ENCODE measurements at places on chromosomes 5 and 9.
A peak's percentile ranks its signal among the peaks of the same experiment; 100 is the strongest.

GRCh38 chr5:142441616-142442015, 116.8 kb upstream of the SPRY4 start:
- DNase-seq: no peak

DNA sequence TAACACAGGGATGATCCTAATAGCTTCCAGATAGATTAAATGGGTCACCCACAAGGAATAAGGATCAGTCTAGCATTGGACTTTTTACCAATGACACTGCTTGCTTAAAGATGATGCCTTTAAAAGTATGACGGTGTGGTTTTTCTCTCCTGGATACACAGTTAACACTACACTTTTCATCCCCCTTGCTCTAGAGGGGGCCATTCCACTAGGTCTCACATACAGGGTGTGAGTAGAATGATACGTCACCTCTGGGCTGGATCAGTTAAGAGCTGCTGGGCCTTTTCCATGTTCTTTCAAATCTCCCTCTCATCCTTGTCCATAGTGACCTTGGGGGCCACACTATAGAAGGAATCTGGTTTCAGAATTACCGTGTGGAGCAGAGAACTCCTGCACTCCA, 140.6 kb downstream of the FSTL4 start:
- DNase-seq: no peak

DNA sequence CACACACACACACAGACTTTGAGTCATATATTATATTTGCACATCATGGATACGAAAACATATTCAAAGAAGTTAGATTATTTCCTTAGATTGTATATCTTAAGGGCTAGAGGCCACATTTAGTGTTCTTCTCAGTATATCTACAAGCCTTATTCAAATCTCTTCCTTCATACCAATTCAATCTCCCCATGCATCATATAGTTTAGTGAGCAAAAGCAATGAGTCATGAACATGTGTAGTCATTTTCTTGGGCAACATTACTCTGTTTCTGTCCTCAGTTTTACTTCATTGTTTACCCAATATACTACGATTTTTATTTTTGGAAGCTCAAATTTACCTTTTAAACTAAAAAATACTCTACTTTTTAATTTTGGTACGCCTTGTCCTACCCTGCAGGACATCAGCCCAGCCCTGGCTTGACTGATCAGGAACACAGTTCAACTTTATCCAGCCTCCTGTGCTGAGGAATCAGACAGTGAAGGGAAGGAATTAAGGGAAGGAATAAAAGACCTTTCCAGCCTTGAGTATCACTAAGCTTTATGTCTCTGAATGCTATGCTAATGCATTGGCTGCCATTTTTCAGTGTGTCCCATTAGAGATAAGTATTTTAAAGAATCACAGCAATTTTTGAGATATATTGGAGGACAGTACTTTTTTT, 101.7 kb upstream of the FST start:
- no peak for DNase-seq

- no peak for DNase-seq
These were observed 60.5 kb upstream of the PUM3 start for GRCh38 chr9:2904242-2904930.

DNA sequence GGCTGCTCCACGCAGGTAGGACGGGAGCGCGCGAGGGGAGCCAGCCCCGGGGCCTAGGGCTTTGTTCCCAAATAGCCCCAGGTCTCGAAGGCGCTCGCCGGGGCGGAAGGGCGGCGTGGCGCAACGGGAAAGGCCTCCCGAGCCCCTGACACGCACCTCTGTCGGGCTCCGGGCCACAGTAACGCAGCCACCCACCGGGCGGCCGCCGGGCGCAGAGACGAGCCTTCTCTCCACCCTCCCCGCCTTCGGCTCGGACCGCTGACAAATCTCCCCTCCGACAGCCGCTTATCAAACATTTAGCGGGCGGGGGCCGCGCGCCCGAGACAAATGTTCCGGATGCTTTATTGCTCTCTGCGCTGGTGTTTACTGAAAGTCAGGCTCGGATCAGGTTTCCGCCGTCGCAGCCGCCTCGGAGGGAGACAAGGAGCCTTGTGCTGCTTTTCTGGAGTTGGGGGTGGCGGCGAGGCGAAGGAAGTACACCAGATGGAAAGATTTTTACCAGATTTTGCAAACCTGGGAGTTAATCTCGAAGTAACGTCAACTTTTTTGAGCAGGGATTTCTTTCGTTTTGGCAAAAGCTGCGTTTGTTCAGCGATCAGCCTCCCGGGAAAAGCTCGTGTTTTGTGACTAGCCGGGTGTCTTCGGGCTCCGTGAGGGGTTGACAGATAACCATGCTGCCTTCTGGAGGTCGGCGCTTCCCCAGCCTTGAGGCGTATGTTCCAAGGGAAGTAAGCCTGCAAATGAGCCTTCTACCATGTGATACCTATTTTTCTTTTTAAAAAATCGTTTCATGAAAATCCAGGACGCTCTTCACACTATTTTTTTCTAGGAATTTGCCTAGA, 950 bp downstream of the RGMB start:
- peak; percentile 32 for DNase-seq

DNA sequence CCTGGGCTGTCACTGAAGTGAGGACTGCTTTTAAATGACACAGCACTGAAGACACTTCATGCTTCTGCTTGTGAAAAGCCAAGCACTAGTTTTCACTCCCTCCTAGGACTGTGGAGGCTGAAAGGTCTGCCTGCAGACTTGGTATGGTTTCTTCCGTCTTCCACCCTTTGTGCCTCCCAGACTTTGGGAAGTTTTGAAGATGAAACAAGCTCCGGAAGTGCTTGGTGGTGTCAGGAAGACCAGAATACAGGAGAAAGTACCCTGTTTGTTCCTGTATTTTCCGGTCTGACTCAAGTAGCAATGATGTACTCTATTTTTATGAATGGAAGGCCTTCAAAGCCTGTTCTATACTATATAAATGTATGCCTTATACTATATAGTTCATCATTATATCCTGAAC, 222.7 kb downstream of the PDZD2 start:
- DNase-seq: no peak

DNA sequence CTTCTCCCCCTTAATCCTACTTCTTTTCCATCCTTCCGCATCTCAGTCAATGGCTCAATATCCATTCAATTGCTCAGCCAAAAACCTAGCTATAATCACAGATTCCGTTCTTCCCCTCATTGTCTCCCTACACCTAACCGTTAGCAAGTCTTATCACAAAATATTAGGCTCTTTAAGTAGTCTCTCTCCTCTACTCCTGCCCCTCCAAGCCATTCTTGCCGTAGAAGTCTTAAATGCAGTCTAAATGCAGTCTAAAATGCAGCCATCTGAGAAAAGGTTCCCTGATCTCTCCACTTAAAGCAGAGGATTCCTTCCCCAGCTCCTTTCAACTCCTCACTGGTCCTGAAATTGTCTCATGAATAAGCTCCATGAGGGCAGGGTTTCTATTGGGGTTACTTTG, 57.8 kb downstream of the ELL2 start:
- no peak for DNase-seq

- no peak for DNase-seq
These were observed 462.5 kb downstream of the SPOCK1 start for GRCh38 chr5:137036640-137037039.

- no peak for DNase-seq
These were observed 35.7 kb upstream of the NTNG2 start for GRCh38 chr9:132125944-132126679.

DNA sequence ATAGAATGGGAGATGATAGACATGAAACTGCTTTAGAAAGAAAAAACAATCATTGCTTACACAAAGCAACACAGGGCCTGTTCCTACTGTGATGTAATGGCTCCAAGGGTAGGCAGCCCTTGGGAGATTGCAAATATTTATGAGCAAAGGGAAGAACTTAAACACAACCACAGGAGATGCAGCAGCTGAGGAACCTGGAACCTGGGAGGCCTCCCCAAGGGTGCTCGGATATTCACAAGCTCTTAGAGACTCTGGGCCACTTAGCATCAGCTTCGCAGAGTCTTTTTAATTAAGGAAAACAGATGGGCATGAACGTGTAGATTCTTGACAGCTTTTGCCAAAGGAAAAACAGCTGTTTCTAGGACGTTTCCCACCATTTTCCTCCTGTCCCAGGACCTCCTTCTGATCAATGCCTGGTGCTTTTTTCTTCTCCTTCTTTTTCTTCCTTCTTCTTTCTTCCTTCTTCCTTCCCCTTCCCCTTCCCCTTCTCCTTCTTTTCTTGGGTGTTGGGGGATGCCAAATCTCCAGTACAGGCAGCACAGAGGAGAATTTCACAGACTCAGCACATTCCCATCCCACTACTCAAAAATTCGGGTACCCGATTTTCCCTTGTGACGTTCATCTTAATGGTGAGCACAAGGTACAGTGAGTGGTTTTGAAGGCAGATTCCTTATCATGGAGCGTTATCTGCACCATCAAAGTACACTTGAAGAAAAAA, 28.1 kb upstream of the TCF7 start:
- DNase-seq: no peak

DNA sequence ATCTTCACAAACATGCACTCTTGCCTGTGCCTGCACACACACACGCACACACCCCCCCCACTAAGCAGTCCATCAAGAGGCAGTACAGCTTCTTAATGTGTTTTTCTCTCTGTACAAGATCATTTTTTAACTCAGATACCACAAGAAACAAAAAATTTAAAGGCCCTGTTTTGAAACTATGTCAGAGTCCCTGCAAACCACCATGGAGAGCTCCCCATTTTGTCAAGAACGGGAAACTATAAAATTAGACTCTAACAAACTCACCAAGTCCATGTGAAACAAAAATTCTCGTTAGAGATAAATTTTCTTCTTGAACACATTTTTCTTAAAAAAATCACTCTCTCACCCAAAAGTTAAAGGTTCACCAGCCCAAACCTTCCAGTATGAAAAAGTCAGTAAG, 86.3 kb downstream of the ELAVL2 start:
- no peak for DNase-seq

DNA sequence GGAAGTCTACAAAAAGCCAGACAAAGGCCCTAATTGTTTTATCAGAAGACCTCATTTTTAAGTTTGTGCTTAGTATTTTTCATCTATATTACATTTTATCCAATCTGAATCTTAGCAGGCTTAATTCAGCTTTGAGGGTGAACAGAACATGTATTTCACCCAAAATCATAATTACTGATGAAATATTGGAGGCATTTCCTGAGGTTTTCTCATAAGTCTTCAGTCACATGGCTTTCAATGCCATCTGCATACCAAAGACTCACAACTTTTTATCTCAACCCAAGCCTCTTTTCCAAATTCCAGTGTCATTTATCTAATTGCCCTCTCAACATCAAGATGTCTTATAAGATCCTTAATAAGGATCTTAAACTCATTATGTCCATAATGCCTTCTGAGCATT, 150.8 kb downstream of the TTC39B start:
- no peak for DNase-seq

GRCh38 chr5:159883522-159883950, 32.7 kb upstream of the ADRA1B start:
- no peak for DNase-seq

DNA sequence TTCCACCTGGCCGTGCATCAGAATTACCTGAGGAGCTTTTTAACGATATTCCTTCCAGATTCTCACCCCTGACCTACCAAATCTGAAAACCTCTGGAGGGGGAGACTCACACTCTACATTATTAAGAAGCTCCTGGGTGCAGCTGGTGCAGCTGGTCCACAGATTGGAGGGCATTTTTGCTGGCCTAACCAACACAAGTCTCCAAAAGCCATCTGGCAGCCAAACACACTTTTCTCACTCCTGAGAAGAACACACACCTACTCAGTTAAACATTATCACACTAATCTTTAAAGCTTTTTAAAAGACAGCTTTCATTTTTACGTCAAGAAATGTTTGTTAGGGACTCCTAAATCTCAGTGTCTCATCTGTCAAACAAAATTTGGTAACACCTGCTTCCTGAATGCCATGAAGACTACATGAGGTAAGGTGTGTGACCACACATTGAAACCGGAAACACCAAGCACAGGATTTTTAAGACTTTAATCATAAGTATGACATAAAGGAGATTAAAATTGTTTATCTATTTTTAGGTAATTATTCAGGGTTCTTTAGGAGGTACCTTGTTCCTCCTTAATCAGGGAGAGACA, 14.2 kb upstream of the PTPN3 start:
- DNase-seq: no peak
